ENCODE measurements at places on chromosomes 2 and 18. TPM values are rescaled to one million over a fixed set of nuclear protein-coding genes. Genes with fewer than 3 reads are reported as not detected.

- no peak for DNase-seq
These were observed 105.1 kb upstream of the STON1 start for GRCh38 chr2:48424866-48425265.

- DNase-seq, result peak; percentile 53
These were observed 1.2 kb downstream of the ASAP2 start for GRCh38 chr2:9207641-9208311.

GRCh38 chr2:215000721-215001120 lies 137.7 kb downstream of the ABCA12 start:
- no peak for DNase-seq

GRCh38 chr2:202069170-202070067 lies 3.6 kb upstream of the KIAA2012 start:
- peak; percentile 68 for DNase-seq

DNA sequence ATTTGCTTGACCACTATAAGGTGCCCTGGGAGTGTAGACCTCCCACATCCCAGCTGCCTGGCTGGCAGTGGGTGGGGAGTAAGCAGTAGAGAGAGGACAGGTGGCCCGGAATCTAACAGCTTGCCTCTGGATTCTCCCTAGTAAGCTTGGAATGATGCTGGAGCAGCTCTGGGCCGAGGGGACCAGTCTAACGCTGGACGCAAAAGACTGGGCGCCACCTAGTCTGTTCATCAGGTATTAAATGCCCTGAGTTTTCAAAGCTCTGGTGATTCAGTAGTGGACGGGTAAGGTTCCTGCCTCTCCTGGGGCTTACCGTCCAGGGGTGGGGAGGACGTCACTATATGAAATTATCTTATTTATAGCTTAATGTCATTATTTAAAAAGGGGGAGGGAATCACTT lies 648 bp upstream of the LYPD6B start:
- DNase-seq, result peak; percentile 66

DNA sequence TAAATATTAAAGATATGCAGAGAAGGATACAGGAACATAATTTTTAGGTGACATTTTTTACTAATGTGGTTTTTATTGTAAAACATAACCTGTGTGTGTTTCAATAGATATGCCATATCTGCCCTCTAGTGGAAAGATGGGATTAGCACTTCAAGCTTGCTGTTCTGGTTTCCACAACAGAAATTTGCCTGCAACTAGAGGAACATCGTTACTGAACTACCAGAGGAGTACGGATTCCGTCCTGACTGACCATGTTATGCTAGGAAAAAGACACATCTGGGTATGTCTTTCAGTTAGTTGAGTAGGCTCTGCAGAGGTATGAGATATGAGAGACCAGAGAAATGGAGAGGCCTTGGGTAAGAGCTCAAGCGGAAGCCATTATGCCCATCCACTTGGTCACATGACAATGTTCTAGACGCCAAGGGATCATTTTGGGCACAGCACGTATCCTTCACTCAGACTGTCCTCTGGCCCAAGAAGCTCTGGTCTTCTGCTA lies 104.9 kb downstream of the MBD2 start:
- peak; percentile 36 for DNase-seq

- no peak for DNase-seq
These were observed 387.1 kb downstream of the RND3 start for GRCh38 chr2:150100336-150100735.

GRCh38 chr18:58640891-58641610 lies 12.2 kb upstream of the ALPK2 start:
- DNase-seq, result no peak

- DNase-seq, result no peak
These were observed 93.5 kb downstream of the FAM124B start for GRCh38 chr2:224308272-224308911.

DNA sequence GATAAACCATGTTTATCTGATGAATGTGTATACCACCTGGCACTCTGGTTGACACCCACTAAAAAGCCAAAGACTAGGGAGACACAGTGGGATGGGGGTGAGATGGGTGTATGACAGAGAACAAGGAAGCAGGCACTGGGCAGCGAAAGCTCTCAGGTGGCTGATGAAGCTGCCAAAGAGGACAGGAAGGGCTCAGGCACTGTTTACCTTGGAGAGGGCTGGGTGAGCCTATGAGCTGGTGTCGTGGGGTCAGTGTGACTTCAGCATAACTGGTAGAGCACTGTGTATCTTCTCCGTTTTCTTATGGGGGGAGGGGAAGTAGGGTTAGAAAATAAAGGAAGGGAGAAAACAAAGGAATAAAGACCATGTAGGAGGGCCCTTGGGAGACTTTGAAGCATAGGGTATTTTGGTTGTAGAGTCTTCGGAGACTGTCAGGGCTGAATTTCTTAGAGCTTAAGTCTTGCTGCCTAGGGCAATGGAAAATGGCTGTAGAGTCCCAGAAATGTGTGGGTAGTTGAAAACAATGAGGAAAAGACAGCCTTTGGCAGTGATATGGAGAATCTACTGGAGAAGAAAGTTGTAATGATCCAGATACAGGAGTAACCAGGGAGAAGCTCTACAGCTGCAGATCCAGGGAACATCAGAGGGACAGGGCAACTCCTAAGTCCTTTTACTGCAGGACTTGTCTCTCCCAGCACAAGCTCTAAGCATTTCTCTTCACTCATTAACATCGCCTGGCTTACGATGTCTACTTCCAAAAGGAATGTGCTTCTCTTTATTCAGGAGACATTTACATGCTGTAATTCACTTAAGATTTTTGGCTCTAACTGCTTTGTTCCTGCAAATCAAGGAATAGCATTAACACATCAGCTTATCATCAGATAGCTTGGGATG lies 120.0 kb downstream of the AQP4 start:
- no peak for DNase-seq

DNA sequence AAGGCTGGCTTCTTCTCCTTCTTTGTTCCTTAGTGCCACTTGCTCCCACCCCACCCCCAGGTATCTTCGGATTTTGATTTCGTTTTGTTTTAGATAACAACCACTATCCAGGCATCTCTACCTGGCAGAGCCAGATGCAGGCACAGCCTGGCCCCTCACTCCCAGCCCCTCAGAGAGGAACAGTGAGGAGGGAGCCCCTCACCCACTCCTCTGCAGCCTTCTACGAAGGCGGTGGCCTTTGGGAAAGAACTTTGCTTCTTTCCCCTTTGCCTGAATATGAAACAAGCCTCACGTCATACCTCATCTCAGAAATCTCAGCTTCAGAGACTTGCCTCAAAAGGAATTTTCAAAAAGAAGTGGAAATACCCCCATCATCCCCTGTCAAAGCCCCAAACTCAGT lies 6.3 kb upstream of the CYP26B1 start:
- DNase-seq, result no peak

GRCh38 chr2:105536175-105536574 lies 137.3 kb upstream of the FHL2 start:
- no peak for DNase-seq

DNA sequence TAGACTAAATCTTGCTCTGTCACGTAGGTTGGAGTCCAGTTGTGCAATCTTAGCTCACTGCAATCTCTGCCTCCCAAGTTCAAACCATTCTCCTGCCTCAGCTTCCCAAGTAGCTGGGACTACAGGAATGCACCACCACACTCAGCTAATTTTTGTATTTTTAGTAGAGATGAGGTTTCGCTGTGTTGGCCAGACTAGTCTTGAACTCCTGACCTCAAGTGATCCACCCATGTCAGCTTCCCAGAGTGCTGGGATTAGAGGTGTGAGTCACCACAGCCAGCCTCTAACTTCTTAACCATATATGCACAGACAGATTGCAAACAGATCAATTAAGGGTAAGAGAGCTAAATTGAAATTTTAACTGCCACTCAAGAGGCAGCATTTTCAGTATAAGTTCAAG lies 22.1 kb upstream of the CNGA3 start:
- DNase-seq, result no peak

DNA sequence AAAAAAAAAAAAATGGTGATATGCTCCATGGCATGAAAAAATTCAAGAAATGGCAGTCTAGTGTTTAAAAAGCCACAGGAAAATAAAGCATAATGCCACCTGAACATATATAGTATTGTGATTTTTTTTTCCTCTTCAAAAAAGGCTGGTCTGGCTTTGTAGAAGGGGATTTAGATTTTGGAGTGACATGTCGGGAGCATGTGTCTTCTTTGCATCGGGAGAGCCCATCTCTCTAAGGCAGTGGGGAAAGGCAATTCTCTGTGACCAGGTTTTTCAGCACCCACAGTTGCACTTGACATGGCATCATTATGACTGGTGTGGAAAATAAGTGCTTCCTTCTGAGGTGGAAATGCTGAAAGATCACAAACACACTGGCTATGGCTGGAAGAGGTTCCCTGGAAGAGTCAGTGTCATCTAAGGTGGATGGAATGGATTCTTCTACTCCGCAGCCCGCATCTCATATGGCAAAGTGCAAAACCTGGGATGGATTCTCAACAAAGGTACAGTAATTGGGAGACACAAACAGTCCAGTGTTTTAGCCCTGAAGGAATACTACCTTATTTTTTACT lies 172.5 kb downstream of the AGAP1 start:
- peak; percentile 63 for DNase-seq

DNA sequence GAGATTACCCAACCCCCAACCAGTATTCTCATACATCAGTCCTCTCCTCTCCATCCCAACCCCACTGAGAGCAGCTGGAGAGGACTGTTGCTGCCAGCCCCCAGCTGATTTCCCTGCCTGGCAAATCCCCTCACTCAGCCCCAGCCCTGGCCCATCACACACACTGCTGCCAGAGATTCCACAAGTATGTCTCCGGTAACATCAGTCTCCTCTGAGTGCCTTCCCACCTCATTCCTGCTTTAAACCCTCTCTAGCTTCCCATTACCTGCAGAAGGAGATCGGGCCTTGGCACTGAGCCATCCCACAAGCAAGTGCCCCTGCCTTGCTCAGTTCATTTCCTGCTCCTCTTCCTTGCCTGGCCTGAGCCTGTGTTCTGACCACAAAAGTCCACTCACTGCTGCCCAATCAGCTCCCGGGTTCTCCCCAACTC lies 50.6 kb upstream of the ZFP36L2 start:
- no peak for DNase-seq

GRCh38 chr18:75588412-75588811 lies 160.9 kb upstream of the SMIM21 start:
- no peak for DNase-seq

- DNase-seq, result no peak
These were observed 74.4 kb downstream of the SH3RF3 start for GRCh38 chr2:109203246-109204011.

DNA sequence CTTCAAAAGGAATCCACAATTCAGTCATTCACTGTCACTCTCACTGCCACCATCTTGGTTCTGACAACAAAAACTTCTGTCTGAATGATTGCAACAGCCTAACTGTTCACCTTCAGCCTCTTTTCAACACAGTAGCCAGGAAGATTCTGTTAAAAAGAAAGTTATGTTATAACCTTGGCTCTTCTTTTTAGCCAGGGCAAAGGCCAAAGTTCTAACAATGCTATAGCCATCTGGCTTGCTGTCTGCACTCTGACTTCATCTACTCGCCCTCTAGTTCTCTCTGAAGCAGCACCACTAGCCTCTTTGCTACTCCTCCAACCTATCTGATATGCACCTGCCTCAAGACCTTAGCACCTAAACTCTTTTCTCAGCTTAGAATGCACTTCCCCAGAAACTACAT lies 158.5 kb downstream of the ZNF385B start:
- DNase-seq, result no peak

- DNase-seq, result no peak
These were observed 762 bp downstream of the HDAC4 start for GRCh38 chr2:239399921-239400595.

DNA sequence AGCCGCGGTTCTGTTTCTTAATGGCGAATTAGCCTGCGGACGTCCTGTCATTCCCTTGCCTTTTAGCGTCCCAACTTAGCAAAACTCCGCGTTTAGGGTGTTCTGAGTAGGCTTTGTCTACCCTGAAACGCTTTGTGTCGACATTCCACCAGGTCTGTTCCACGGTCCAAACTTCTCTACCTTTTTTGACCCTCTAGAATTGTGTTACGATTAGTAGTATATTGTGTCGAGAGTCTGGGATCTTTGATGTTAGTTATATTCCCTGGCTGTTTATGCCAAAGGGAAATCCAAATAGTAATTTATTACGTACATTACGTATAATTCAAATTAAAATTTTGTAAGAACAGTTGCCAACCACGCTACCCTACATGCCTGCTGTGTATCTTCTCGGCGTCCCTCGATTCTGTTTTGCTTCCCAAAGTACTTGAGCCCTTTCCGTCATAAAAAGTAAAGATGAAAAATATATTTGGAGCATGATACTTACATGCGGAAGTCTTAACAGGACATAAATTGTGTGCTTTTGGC lies 495 bp upstream of the TTC32 start:
- no peak for DNase-seq

GRCh38 chr2:165144315-165144714 lies 59.5 kb downstream of the SCN3A start:
- DNase-seq, result no peak

LRRC30 gene
- total RNA-seq, result not detected

FAM110C gene
- total RNA-seq, result 3.2 TPM

TM4SF20 gene
- total RNA-seq, result 0.28 TPM

ANKRD39 gene
- total RNA-seq, result 19.3 TPM

REG1B gene
- not detected for total RNA-seq

POMC gene
- total RNA-seq, result 10.5 TPM

FOXD4L1 gene
- total RNA-seq, result 0.73 TPM

CCDC121 gene
- 4.7 TPM for total RNA-seq

SERPINB12 gene
- total RNA-seq, result not detected

CNTNAP5 gene
- total RNA-seq, result 0.07 TPM

Measured in Caco-2 (cell line).